ENCODE measurements at places on chromosomes 1 and 21.

DNA sequence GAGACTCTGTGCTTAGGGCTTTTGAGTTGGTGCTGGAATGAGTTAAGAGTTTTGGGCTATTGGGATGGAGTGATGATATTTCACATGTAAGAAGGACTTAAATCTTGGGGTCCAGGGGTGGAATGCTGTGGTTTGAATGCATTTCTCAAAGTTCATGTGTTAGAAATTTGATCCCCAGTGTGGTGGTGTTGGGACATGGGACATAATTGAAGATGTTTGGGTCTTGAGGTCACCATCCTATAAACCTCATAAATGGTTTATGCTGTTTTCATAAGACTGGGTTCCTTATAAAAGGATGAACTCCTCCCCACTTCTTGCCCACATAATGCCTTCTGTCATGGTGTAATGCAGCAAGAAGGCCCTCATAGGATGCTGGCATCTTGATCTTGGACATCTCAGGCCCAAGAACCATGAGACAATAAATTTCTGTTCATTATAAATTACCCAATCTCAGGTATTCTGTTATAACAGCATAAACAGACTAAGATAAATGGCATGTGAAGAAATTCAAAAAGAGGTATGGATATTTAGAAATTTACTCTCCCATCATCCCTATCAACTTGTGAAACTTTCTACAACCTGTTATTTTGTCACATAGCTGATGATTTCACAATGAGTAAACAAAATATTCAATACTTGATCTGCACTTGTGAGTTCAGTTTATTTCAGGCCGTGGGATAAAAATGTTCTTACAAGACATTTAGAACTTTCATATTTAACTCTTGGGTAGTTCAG is 48.0 kb upstream of the NEK7 start:
- DNase-seq, result no peak

DNA sequence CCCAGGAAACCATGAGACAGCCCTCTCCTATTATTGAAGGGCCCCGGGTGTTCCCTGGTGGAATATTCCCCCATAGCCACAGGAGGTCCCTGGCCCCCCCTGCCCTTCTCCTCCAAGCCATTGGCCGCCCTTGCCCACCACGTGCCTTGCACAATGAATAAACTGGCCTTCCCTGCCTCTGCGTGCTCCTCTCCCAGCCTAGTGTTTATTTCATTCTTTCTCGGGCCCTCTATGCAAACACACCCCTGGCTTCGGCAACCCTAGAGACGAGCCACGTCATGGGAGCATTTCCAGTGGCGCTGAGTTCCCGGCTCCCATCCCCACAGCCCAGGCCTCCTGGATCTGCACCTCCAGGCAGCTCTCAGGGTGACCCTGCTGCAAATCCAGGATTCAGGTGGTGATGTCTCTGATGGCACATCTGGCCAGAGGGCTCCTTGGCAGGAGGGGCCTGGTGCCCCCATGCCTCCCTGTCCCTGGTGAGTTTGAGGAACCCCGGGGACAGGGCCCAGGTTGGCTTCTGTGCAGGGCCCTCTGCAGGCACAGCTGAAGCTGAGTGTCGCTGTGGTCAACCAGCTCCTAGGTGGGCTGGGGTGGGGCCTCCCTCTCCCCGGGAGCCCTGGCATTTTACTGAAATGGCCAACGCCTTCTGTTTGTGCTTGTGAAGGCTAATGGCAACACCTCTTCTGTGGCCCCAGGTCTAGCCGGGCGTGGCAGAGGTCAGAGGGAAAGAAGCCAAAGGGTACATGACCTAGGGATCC is 6.2 kb downstream of the KRTAP10-12 start:
- no peak for DNase-seq

- peak; percentile 82 for DNase-seq
Measured at GRCh38 chr1:182217071-182217470, 155.6 kb upstream of the ZNF648 start.

- no peak for DNase-seq
Measured at GRCh38 chr21:31895077-31895835, 22.4 kb downstream of the HUNK start.

- DNase-seq, result no peak
Measured at GRCh38 chr1:6446665-6447015, 19.3 kb downstream of the TNFRSF25 start.

GRCh38 chr1:40620586-40621210 is 44.8 kb downstream of the RIMS3 start:
- DNase-seq, result no peak
